Activated CD4-positive, alpha-beta memory T cell treated with anti-CD3 and anti-CD28 coated beads, Interleukin-2, amount 10 ng/mL, durations not matched to agents 7 days and 5 days (primary cell): ENCODE measurements at places on chromosomes 13 and 19. TPM values are rescaled to one million over a fixed set of nuclear protein-coding genes. Genes with fewer than 3 reads are reported as not detected.

Gene KIR2DL3
- total RNA-seq, result not detected

Gene ERICH6B
- not detected for total RNA-seq

Gene UHRF1
- total RNA-seq, result 86.5 TPM

Gene PPP5C
- total RNA-seq, result 85.1 TPM

Gene CATSPERD
- not detected for total RNA-seq

Gene USP12
- total RNA-seq, result 23.5 TPM

Gene TYROBP
- total RNA-seq, result 1.1 TPM

Gene FLT1
- total RNA-seq, result 2.5 TPM

Gene ZNF418
- total RNA-seq, result 3.0 TPM

Gene EFNB2
- 0.13 TPM for total RNA-seq

Gene KLK12
- not detected for total RNA-seq

Gene METTL21C
- total RNA-seq, result not detected

Gene SLAIN1
- 31.0 TPM for total RNA-seq

Gene FCER2
- 0.95 TPM for total RNA-seq

Gene GFY
- total RNA-seq, result not detected

Gene LILRA1
- total RNA-seq, result not detected

Gene ACTMAP
- total RNA-seq, result 18.8 TPM

Gene LRRC4B
- not detected for total RNA-seq

Gene KIR3DL1
- total RNA-seq, result not detected

Gene LIM2
- total RNA-seq, result not detected

Gene NOVA2
- total RNA-seq, result 0.15 TPM

Gene SPRED3
- 2.1 TPM for total RNA-seq

Gene CERS1
- not detected for total RNA-seq

Gene WDR88
- total RNA-seq, result not detected

Gene TRAPPC2B
- total RNA-seq, result 10.9 TPM
